NCI-H1417 (cell line): ENCODE measurements at places on chromosomes 12 and 14.

DNA sequence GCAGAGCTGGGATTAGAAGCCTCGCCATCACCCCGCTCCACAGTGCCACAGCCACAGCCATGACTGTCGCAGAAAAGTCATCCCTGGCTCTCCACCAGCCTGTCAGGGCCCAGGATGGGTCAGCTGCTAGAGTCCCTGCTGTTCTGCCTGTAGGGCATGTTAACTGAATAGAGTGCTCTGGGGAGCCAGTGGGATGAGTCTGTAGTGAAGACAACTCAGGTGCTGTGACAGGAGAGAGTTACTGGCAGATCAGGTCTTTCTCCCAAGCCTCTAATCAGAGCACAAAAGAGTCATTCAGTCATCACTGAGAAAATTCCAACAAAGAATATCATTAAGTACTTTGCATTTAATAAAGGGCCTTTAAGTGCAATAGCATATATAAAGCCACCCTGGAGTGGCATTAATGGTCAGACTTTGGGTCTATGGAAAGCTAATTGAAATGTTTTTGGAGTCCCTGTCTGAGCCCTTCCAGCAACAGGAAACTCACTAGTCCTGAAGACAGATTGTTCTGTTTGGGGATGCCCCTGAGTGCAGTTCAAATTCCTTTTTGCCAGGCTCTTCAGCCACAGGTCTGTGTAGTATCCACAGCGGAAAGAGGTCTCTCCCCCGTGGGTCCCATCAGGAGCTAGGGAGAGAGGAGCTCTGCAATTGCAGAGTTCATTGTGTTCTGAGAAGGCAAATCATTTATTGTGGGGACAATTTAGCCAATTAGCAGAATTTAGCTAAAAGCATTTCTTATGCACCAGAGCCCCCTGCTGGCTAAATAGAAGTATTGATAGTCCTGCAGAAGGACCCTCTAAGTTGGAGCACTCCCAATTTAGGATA is 45.2 kb upstream of the C14orf132 start:
- peak; percentile 76 for DNase-seq

- DNase-seq, result no peak
These were observed 65.8 kb downstream of the GALNT9 start for GRCh38 chr12:132263451-132264049.

- no peak for DNase-seq
These were observed 184.9 kb downstream of the ITPR2 start for GRCh38 chr12:26648066-26648465.

- peak; percentile 78 for DNase-seq
These were observed 234.3 kb upstream of the PLEKHG7 start for GRCh38 chr12:92468358-92469020.

GRCh38 chr12:11882301-11883019 is 188.3 kb upstream of the BCL2L14 start:
- no peak for DNase-seq

DNA sequence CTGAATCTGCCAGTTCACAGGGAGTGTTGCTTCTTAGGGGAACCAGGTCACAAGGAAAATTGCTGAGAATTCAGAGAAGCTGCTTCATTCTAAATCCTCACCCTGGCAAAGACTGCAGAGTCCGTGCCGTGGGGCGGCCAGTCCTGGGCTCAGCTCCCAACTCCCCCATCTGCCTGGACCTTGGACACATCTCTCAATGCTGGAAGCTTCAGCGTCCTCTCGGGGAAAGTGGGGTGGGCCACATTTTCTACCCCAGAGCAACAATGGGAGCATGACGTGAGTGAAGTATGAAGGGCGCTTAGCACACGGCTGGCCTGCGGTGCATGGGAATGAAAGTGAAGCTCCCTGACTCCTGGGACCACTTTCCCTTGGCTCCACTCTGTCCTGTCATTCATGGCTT is 31.2 kb downstream of the HVCN1 start:
- no peak for DNase-seq

DNA sequence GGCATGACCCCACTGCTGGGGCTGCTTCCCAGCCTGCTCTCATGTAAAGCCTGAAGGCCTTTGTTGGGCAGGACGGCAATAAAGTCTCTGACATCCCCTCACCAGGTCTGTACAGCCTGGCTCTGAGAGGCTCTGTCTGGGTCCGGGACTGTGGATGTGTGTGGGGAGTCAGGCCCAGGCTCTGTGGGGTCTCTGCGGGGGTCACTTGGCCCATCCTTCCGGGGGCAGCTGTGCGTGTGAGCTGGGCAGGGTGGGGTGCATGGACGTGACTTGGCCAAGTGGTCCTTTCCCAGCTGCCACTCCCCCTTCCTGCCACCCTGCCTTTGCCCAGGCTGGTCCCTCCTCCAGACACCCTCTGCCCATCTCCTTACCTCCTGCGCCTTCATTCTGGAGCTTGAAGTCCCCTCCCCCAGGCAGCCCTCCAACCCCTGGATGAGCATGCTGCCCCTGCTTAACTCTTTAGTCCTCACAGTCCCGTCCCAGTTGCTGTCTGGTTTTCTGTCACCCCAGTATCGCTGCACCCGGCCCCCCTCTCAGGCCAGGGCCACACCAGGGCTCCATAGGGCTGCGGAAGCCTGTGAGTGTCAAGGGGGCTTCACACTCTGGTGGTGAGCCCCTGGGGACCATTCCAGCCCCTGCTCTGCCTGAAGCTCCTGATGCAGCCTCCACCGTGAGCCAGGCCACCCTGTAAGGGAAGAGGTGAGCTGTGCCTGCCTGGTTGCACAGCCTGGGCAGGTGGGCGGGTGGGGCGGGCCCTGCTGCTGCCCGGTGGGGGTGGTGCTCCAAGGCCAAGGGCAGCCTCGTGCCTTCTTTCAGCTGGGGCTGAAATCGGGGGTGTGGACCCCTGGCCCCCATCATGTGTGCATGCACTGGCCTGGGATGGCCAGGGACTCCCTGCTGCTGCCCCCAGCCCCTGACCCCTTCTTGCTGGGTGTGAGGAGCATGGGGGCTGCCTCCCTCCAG is 25.5 kb upstream of the KIF26A start:
- DNase-seq, result no peak

GRCh38 chr12:4032924-4033615 is 159.9 kb upstream of the PARP11 start:
- no peak for DNase-seq

GRCh38 chr14:71108398-71109119 is 201.3 kb downstream of the PCNX1 start:
- DNase-seq, result no peak

- peak; percentile 93 for DNase-seq
These were observed at the start of gene CMAS for GRCh38 chr12:22046090-22046967. CMAS (plus strand) TSS chr12:22046218; CDS start chr12:22046304, 86 bp downstream.

DNA sequence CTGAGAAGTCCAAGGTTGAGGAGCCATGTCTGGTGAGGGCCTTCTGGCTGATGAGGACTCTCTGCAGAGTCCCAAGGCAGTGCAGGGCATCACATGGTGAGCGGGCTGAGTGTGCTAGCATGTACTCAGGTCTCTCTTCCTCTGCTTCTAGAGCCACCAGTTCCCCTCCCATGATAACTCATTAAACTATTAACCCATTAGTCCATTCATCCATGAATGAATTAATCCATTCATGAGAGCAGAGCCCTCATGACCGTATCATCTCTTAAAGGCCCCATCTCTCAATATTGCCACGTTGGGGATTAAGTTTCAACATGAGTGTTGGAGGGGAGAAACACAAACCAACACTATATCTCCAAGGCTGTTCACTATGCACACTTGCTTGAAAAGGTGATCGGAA is 83.7 kb downstream of the TMEM30B start:
- DNase-seq, result peak; percentile 19

- DNase-seq, result no peak
These were observed 5.4 kb downstream of the PLEKHH1 start for GRCh38 chr14:67538501-67538900.

DNA sequence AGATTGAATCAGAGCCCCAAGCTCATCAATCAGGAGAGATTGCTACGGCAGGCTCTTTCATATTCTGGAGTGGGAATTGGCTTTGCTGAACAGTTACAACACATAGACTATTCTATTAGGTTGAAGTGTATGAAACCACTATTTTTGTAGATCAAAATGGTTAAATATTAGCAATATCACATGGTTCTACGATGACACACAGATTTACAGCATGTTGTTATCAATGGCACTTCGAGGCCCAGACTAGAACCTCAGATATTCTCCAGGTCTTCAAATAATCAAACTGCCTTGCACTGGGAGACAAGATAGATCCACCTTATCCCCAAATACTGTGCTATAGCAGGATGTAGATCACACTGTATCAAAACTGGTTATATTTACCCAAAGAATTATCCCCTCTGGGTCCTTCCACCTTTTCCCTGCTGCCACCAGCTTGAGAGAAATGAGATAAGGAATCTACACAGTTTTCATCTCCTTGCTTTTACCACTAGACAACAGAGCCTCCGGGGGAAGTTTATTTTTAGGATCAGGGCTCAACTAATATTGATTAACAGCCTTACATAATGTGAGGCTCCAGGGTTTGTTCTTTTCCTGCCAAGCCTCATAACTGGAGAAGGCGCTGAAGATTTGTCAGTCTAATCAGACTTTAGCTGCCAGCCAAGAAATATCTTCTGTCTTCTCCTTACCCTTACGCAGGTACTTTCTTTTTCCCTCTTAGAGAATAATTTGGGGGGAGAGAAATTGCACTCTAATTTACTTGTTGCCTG is 507.1 kb downstream of the DIO2 start:
- no peak for DNase-seq

- DNase-seq, result peak; percentile 94
These were observed 6.9 kb downstream of the LMO3 start for GRCh38 chr12:16599081-16599480.

DNA sequence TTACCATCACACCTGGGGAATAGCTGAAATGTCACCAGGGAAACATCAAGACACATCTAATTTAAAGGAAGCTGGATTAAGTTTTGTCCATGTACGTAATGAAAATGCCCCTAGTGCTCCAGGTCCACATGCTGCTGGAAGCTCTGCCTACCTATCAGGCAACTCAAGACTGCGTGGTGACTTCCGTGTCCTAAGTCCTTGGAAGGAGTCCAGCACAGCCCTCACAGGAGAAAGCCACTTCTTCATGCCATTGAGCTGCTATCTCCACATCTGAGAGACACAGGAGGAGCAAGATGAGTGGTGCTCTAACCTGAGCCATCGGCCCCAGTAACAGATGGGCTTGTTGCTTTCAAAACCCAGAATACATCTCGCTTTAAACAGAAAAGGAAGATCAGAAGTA is 316.4 kb downstream of the DPF3 start:
- no peak for DNase-seq

DNA sequence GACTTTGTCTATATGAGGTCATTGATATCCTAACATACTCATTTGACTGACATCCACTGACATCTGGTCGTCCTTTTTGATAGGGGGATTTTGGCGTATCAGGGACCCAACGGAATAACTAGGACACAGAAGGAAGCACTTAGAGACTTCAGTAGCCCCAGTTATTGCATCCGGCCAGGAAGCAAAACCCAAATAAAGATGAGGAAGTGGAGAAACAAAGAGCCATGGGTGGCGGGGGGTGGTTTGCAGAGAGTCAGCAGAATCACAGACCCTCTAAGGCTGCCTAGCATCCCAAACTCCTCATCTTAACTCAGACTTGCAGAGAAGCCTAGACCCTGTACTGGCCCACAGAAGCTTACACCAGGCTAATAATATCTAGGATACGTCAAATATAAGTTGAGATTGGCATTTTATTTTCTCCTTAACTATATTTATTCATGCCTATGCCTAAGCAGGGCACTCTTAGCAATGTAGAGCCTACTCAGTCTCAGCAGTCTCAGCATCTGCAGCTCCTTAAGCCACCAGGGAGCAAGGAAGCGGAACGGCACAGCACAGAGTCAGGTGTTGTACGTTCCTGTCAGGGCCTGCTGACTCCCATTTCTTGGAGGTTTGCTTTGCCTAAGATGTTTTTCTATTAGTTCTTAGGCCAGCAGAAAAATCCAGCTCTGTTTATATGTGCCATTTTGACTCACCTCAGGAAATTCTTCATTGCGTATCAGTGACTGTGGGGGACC is 45.1 kb downstream of the KCNA1 start:
- DNase-seq, result no peak
